ENCODE measurements at places on chromosomes 2 and 18.

DNA sequence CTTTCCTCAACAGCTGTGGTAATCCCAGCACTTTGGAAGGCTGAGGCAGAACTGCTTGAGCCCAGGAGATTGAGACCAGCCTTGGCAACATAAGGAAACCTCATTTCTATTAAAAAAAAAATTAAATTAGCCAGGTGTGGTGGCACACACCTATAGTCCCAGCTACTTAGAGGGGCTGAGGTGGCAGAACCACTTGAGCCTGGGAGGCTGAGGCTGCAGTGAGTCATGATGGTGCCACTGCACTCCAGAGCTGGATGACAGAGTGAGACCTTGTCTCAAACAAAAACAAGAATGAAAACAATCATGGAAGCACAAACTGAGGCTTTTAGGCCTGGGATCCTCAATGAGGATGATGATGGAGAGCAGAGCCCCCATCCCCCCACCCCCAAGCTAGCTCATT, 19.8 kb downstream of the GAREM1 start:
- DNase-seq: no peak

GRCh38 chr2:198715302-198715835, 742.4 kb downstream of the SATB2 start:
- no peak for DNase-seq

DNA sequence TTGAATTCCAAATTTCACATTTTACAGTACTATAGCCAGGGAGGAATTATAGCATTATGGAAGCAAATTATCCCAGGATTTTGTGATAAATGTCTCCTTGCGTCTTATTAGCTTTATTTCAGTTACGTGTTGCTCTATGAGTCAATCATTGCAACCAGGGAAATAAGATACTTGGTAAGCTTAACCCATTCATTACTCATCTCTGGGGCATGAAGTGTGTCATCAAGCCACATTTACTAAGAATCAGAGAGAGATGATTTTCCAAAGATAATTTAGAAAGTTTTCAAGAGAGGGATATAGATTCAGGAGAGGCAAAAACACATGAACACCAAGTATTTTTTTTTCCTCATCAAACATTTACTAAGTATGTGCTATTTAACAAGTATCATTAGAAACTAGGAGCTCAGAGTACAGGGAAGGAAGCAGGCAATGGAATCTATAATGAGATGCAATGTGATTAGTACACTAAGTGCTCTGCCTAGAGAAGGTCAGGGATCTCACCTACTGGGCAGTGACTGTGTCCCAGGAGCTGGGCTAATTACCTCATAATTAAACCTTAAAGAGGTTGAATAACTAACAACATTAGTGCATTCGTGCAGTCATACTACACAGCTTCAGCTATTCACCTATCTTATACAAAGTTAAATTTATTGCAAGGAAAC, 217.8 kb upstream of the NXPH2 start:
- no peak for DNase-seq

DNA sequence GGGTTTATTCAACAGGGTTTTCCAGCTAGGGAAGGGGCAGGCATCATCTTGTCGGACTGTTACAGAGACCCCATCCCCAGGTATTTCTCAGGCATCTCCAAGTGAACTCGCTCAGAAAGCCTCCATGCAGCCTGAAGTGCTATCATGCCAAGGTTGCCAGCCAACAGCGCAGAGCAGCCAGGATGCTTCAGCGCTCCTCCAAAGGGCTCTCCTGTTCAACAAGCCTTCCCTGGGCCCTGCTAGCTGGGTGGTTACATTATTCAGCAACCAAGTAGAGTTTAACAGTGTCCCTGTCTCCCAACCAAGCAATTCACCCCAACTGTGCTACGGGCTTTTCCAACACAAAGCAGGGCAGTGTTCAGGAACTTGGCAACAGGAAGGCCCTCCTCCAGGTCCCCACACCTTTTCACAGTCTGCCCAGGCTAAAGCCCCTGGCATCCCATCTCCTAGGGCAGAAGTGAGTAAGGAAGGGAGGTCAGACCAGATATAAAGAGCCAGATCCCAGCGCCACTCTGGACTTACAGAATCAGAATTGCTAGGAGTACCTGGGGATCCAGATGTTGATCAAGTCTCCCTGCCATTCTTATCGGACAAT, 52.9 kb downstream of the ZBTB7C start:
- no peak for DNase-seq

DNA sequence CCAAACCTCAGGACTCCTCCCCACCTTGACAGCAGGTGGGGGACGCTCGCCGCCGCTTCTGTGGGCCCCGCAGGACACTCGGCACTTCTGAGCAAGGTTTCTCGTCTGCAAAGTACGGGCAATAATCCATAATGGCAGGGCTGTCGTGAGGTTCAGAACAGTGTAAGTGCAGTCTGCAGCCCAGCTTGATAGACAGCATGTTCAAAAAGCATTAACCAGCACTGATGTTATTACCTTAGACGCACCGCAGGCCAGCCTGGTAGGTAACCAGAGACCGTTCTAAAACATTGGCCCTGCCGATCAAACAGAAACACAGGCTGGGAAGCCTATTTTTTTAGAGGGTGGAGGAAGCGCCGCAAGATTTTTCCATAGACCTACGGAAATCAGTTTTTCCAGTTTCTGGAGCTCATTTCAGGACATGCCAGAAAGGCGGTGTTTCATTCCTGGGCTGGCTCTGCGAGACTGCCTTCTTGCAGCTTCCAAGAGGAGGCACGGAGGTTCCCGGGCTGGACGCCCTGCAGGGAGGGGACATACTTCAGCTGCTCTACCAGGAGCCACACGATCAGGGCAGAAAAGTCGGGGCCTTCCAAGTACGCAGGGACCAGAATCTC, 148.7 kb downstream of the TPO start:
- no peak for DNase-seq

GRCh38 chr2:227326783-227327182, 1.7 kb downstream of the MFF start:
- no peak for DNase-seq

GRCh38 chr2:119574864-119575263, 30.6 kb downstream of the CFAP221 start:
- no peak for DNase-seq

DNA sequence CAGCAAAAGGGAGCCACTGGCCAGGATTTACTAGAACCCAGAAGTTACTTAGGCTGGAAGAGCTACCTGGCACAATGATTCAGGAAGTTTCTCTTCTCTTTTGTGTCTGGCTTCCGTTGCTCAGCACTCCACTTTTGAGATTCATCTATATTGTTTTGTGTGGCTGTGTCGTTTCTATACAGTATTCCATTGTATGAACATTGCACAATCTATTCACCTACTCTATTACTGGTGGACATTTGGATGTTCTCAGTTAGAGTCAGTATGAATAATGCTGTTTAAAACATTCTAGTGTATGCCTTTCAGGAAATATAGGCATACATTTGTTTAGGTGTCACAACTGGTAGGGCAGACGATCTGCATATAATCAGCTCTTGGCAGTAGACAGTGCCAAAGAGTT, 36.3 kb upstream of the EPHA4 start:
- DNase-seq: no peak

DNA sequence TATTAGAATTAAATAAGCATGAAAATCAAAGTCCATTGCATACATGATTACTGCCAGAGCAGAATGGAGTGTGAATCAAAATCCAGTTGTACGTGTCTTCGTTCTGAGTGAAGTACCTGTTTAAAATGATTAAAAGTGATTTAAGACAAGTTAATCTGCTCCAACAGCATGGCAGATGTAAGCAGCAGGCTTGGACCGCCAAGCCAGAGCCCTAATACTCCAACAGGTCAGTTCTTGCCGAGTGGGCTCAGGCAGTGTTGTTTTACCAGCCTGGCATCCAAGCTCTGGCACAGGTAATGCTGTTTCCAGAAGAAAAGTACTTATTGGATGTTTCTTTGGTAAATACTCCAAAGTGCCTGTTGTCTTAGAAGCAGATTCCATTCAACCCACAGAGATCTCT, 171.4 kb upstream of the EPAS1 start:
- DNase-seq: no peak

DNA sequence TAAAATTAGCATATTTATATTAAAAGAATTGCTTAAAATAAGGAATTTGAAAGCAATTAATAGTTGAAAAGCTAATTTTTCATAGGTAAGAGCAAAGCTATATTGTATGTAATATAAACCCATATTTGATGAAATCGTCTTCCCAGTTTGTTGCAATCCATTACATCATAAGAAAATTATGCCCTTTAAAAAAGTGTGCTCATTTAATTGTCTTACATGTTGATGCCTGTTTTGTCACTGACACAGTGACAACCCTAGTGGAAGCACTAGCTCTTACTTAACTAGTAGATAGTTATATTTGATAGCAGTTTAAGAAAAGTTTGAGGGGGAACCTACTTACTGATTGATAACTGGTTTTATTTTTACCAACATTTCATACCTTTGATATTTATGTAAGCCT, 30.0 kb upstream of the IL18RAP start:
- DNase-seq: no peak

- DNase-seq: no peak
These were observed 460.4 kb upstream of the ZNF804A start for GRCh38 chr2:184137955-184138354.

DNA sequence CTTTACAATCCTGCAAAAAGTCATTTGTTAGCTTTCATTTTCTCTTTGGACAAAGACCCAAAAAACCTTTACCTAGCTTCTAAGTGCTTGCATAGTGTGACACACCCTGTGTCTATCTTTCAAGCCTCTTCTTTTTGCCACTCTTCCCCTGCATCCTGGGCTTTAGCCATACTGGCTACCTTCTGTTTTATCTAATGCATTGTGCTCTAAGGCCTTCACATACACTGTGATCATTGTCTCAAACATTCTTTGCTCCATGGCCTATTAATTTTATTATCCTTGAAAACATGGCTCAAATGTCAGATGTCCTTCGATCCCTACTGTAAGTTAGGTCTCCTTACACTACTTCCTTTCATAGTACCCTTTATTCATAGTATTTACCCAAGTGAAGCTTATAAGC, 84.4 kb downstream of the PIK3C3 start:
- DNase-seq: no peak

- DNase-seq: no peak
These were observed 484 bp upstream of the DARS1 start for GRCh38 chr2:135985826-135986393.

GRCh38 chr2:227402959-227403358, 15.2 kb upstream of the SCYGR1 start:
- DNase-seq: no peak

GRCh38 chr18:64099244-64099643, 49.6 kb downstream of the LINC00305 start:
- no peak for DNase-seq

DNA sequence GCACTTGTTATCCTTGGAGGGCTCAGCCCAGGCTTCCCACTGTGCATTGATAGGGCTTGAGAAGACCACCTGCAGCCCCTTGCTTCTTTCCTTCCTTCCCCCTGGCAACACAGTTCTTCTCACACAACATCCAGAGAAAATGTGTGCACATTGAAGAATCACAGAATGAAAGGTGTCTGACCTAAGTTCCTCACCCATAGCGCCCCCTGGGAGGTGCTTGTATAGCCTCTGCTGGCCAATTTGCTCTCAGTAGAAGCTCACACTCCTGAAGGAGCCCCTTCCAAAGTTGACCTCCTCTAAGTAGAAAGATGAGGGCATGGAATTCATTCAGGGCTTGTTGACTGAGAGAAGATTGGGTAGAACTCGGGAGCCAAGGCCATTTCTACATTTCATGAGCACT, 758.4 kb upstream of the KLHL29 start:
- no peak for DNase-seq

- no peak for DNase-seq
These were observed 194.2 kb downstream of the GLI2 start for GRCh38 chr2:120929829-120930228.

DNA sequence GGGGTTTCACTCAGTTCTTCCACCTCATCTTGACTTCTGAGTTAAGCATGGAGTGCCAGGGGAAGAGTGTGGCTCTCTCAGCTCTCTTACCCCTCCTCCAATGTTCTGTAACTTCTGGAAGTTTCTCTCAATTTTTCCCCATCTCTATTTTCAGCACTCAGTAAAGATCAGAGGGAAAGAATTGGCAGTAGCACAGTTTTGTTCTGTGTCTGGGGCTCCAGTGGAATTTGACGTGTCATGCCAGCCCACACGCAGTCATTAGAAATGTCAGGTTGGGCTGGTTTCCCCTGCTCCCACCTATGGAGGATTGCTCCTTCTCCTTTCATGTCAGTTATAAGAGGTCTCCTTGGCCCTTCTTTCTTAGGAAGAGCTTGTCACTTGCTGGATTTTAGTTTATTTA, 104.6 kb upstream of the COL3A1 start:
- no peak for DNase-seq

- DNase-seq: no peak
These were observed 4.4 kb downstream of the MBOAT2 start for GRCh38 chr2:8999102-8999446.

DNA sequence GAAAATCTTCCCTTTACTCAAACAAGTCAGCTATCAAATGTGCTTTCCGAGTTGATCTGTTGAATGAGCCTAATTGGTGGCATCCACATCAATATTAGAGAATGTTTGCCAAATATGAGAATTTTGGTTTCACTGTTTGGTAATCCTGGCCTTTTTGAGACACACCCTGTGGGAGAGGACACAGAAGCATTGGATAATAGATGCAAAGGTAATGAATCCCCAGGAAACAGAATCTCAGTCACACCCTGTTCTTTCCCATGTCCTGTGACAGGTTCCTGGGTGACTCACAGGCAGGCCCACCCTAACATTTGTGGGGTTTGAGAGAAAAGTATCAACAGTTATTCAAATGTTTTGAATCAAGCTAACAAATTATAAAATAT, 99.8 kb upstream of the PELI1 start:
- no peak for DNase-seq

GRCh38 chr2:191891656-191892055, 44.8 kb upstream of the CAVIN2 start:
- DNase-seq: no peak

GRCh38 chr2:68938938-68939337, 13.8 kb downstream of the GKN2 start:
- no peak for DNase-seq

DNA sequence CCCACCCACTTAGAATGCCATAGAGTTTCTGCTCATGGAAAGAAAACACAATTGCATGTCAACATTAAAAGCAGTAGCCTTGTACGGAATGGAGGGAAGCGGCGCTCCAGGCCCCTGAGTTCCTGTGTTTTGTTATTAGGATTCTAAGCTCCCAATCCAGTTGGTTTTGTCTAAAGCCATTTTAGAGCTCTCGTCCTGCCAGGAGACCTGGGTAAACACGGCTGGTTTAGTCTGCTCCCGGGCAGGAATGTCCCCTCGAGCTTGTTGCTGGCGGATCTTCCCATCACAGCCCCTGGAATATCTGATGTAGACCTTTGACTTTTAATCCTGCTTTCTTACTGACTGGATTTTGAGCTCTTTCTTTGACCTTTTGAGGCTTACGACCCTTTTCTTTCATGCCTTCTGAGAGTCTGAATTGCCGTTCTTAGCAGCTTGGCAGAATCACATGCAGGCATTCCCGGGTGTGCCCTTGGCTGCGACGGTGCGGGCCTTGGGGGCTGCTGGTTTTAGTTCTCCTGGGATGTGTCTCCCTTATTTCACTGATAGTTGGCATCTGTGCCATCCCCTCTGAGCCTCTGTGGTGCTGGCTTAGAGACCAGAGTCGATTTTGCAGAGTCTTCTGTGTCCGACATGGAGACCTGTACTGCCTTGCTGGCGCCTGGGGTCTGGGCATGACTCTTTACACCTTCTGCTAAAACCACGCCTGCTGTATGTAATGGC, 25.4 kb downstream of the GREB1 start:
- DNase-seq: no peak

- DNase-seq: no peak
These were observed 155.8 kb downstream of the SH3RF3 start for GRCh38 chr2:109284826-109285225.

All from NCI-H1048 (cell line).